ENCODE measurements at places on chromosomes 16 and 17.

- DNase-seq: no peak
These were observed 5.8 kb downstream of the ZC3H7A start for GRCh38 chr16:11791144-11791828.

- no peak for DNase-seq
These were observed 33.1 kb downstream of the NAGPA start for GRCh38 chr16:5000573-5001001.

DNA sequence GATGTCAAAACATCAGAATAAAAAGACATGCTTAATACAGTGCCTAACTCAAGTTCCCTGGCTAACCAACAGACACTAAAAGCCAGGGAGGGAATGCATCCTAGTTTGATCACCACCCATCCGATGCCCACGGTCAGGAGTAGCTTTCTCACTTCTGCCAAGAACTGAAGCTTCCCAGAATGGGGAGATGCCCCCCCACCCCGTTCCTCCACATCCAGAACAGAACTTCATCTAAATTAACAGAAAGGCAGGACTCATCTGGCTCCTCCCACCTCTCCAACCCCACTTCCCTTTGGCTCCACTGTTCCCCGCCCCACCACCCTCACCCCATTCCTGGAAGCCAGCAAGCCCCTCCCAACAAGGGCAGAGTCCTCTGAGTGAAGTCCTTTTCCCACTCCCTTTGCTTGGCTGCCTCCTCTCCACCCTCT lies 33.7 kb downstream of the GDE1 start:
- peak; percentile 50 for DNase-seq

- no peak for DNase-seq
These were observed 28.9 kb upstream of the CDH5 start for GRCh38 chr16:66337463-66338188.

GRCh38 chr17:80886641-80887573 lies 104.7 kb upstream of the CHMP6 start:
- no peak for DNase-seq

- no peak for DNase-seq
These were observed 619.7 kb downstream of the MAF start for GRCh38 chr16:78980825-78981224.

GRCh38 chr16:3508736-3509135 lies 7.9 kb downstream of the CLUAP1 start:
- no peak for DNase-seq

GRCh38 chr17:81733507-81734404 lies 21.7 kb downstream of the SLC25A10 start:
- DNase-seq: peak; percentile 89

DNA sequence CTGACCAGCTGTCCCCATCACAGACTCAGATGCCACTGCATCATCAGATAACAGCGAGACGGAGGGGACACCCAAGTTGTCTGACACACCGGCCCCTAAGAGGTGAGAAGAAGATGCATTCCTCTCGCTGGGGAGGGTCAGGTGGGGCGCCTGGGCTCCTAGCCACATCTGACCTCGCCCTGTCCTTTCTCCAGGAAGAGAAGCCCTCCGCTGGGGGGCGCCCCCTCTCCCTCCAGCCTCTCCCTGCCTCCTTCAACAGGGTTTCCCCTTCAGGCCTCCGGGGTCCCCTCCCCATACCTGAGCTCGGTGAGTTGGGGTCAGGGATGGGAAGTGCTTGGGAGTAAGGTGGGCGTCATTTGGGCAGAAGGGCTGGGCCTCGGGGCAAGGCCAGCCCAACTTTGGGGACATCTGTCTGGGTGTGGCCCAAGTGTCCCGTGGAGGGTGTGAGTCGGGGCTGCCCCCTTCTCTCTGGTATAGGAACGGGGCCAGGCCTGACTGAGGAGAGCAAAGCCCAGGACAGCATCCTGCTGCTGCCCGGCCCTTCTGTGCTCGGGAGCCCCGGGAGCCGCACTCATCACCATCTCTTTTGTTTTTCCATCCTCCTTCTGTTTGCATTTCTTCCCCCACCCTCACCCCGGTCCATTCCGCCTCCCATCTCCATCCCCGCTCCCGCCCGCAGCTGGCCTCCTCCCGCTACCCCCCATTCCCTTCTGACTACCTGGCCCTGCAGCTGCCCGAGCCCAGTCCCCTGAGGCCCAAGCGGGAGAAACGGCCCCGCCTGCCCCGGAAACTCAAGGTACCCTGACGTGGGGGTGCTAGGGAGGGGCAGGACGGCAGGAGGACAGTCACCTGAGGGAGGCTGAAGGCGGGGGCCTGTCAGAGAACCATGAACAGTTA lies 4.9 kb downstream of the INO80E start:
- peak; percentile 77 for DNase-seq

DNA sequence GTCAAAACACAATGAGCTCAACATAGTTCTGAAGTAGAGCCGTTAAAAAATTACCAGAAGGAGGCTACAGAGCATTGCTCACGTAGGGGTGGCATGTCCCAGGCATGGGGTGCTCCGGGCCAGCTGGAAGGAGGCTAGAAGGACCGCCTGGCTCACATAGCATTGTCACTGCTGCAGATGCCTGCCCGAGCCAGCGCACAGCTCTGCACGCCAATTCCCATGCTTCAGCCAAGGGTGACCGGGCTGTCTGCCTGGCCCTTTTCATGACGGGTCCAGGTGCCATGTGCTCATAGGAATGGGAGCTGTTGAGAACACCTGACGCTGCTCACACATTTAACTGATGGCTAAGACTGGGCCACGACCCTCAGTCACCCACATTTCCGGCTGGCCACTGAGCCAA lies 228.9 kb upstream of the FOXF1 start:
- DNase-seq: no peak

- DNase-seq: peak; percentile 47
These were observed at the start of gene PRSS22 for GRCh38 chr16:2857451-2858244. TSS of gene PRSS22 (minus strand) at chr16:2858170. CDS start at chr16:2858104, 66 bp downstream.

- no peak for DNase-seq
These were observed 61.9 kb downstream of the WWP2 start for GRCh38 chr16:69823831-69824563.

- DNase-seq: peak; percentile 92
These were observed at the start of gene PIK3R5 for GRCh38 chr17:8965394-8966168. TSS of gene PIK3R5 (minus strand) at chr17:8965707. CDS start at chr17:8911494, 54,213 bp downstream.

DNA sequence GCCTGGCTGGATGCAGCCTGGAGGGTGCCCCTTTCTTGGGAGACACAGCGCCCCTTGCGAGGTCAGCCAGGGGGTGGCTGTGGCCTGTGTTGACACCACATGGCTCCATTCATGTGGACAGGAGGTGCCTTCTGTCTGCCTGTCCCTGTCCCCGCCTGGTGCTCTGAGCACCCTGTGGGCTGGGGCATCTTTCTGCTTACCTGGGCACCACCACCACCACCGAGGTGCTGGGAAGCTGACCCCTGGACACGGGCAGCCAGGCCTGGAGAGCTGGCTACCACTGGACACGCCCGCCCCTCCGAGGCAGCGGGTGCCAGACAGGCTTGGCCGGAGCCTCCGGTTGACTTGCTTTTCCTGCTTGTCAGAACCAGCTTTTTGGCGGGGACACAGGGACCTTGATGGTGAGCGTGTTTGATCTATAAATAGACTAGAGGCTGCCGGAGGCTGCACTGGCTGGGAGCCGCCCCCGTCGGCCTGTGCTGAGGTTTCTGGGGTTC lies 121.3 kb upstream of the GSE1 start:
- no peak for DNase-seq

GRCh38 chr16:88714420-88715302 lies 8.4 kb downstream of the CTU2 start:
- no peak for DNase-seq

DNA sequence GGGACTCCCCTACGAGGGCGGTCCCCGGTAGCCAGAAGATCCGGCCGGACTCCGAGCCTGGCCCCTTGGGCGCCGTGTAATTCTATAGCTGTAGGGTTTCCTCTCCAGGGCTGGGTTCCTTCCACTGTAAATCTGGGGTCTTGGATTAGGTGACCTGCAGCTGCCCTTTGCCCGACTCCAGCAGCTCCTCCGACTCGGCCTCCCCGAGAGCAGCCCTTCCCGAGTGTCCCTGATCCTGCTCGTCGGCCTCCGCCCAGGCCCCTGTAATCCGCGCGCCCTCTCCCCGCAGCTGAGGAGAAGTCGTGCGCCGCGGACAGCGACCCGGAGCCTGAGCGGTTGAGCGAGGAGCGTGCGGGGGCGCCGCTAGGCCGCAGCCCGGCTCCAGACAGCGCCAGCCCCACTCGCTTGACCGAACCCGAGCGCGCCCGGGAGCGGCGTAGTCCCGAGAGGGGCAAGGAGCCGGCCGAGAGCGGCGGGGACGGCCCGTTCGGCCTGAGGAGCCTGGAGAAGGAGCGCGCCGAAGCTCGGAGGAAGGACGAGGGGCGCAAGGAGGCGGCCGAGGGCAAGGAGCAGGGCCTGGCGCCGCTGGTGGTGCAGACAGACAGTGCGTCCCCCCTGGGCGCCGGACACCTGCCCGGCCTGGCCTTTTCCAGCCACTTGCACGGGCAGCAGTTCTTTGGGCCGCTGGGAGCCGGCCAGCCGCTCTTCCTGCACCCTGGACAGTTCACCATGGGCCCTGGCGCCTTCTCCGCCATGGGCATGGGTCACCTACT lies 5.5 kb downstream of the TBX2 start:
- DNase-seq: peak; percentile 50

DNA sequence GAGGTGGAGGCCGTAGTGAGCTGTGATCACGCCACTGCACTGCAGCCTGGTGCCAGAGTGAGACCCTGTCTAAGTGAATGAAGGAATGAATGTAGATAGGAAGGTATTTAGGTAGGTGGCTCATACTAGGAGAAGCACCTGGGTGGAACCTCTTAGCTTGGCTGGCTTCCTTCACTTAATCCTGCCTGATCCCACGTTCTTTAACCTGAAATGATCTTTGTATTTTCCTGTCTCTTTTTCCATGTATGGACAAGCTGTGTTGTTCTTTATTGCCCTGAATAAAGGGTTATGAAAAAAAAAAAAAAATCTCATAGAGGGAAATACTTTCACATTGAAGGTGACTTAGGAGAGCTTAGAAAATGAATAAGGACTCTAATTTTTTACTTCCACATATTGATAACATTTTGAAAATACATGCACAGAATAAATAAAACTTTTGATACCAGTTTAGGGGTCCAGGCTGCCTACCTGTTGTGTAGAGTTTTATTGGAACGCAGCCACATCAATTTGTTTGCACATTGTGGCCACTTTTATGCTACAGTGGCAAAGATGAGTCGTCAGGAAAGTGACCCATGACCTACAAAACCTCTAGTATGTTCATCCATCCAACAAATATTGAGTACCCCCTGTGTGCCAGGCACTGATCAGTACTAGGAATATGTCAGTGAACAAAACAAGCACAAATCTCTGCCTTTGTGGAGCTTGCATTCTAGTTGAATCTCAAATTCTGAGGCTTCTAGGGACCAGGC lies 44.6 kb downstream of the VPS35L start:
- DNase-seq: no peak

DNA sequence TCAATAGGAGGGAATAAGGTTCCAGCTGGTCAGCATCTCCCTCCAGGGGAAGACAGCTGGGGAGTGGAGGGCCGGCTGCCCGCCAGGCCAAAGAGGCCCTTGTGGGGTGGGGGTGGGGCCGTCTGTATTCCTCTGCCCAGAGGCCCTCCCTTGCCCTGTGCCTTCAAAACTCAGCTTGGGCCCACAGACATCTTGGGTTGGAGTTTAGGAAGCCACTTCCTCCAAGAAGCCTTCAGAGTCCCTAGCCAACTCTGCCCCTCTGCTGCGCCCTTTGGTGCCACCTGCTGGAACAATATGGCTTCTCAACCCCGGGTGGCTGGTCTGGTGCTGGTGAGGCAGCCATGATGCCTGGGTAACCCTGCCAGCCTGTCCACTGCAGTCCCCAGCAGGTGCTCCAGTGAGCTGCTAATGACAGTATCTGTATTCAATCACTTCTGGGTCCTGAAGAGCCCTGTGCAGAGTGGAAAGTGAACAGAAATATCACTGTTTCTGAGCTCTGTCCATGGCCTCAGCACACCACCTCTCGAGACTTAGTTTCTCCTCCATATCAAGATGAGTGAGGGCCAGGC lies 16.7 kb downstream of the HSD11B2 start:
- DNase-seq: peak; percentile 62

DNA sequence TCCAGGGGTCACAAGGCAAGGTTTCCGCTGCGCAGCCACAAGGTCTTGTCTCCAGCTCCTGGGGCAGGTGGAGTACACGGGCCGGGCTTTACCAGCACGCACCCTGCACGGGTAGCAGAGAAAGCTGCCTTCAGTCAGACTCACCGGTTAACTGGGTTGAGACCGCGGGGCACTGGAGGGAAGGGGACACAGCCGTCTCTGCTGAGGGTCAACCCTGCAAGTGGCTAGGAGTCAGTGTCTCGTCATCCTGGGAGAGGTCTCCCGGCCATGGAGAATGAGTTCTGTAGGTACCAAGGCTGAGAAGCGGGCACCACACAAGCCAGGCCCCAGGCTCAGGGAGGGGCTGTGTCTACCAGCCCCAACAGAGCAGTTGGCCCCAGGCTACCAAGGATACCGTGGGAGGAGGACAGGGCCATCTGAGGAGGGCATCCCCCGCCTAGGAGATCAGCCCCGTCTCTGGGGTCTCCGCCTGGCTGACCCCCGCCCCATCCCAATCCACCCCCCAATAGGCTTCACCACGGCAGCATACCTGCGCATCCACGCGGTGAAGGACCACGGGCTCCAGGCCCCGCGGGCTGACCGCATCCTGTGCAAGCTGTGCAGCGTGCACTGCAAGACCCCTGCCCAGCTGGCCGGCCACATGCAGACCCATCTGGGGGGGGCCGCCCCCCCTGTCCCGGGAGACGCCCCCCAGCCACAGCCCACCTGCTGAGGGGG lies 2.8 kb upstream of the PRRT2 start:
- no peak for DNase-seq

DNA sequence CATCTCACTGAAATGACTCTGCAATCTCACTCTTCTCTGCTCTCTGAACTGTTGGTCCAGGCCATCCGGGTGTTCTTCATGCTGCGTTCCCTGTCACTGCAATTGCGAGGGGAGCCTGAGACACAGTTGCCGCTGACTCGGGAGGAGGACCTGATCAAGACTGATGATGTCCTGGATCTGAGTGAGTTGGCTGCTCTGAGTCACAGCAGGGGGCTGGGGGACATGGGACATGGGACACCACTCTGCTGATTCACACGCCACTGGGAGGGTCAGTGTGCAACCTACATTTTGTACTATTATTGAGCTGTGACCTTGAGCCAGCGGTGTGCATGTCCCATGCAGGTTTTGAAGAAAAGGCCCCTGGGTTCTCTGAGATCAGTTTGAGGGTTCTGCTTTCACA lies 116.5 kb downstream of the CLEC16A start:
- DNase-seq: no peak

- no peak for DNase-seq
These were observed 150.3 kb downstream of the BCAS3 start for GRCh38 chr17:60827943-60828342.

DNA sequence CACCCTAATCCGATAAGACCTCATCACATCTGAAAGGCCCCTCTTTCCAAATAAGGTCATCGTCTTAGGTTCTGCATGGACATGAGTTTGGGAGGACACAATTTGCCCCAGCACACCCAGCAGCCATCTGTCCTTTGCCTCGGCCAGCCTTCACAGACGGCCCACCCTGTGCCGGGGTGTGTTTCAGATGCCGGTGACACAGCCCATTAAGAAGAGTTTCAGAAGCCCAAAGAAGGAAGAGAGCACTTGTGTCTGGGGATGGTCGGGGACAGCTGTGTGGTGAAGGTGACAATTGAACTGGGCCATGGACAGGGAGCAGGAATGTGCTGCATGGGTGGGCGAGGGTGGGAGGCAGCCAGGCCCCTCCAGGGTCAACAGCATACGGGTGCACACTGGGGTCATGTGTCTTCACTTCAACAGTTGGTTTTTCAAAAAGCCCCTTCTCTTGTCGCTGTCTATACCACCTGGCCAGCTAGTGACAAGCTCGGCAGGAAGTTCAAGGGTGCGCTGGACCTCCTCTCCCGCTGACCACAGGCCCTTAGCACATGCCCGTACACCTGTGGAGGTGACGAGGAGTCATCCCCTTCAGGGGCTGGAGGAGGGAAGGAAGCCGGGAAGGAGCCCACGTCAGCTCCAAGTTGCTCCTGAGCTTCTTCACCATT lies 183.1 kb downstream of the C16orf95 start:
- DNase-seq: no peak
